ENCODE measurements at places on chromosomes 4 and X. TPM values are rescaled to one million over a fixed set of nuclear protein-coding genes. Genes with fewer than 3 reads are reported as not detected.

GRCh38 chrX:30241724-30242415 is at the start of gene MAGEB4:
Gene MAGEB4 (plus strand): TSS chrX:30242000. CDS start chrX:30242136, 136 bp downstream.
- no peak within 1 kb of the TSS for H3K27ac ChIP-seq
- H3K4me1 ChIP-seq: no peaks in the 10 kb centered on the region
- H3K4me3 ChIP-seq: no peak within 1 kb of the TSS

GRCh38 chr4:173411106-173411693 is 12.3 kb upstream of the SCRG1 start:
- H3K27ac ChIP-seq: no peak overlapping the region
- no peaks in the 10 kb centered on the region for H3K36me3 ChIP-seq
- H3K4me3 ChIP-seq: no peak overlapping the region
- H3K4me1 ChIP-seq: no peaks in the 10 kb centered on the region
- no peaks in the 10 kb centered on the region for H3K27me3 ChIP-seq
- no peak for DNase-seq

DNA sequence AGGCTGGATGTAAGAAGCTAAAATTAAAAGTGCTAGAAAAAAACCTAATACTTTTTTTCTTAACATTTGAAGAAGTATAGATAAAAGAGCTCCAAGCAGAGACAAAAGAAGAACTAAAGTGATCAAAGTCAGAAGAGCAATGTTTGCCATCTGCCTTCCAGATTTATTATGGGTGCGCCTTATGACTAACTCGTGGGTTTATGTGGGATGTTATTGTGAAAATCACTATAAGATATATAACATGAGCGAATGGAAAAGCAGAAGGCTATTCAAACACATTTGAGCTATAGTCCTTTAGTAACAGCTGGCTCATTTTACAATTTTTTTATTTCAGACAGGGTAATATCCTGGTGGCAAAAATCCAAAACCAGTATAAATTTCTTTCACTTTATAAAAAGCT is 1040.7 kb downstream of the RAPGEF2 start:
- no peaks in the 10 kb centered on the region for H3K4me1 ChIP-seq
- no peak for DNase-seq

DNA sequence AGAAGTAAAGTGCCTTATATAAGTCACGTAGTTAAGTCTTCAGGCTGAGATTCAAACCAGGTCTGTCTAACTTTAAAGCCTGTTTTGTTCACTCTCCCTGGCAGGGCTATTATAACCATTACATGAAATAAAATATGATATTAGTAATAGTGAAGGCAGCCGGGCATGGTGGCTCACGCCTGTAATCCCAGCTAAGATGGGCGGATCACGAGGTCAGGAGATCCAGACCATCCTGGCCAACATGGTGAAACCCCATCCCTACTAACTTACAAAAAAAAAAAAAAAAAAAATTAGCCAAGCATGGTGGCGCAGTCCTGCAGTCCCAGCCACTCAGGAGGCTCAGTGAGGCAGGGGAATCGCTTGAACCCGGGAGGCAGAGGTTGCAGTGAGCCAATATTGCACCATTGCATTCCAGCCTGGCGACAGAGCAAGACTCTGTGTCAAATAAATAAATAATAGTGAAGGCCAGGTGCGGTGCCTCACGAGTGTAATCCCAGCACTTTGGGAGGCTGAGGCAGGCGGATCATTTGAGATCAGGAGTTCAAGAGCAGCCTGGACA is 22.1 kb upstream of the SOWAHD start:
- no peak for DNase-seq
- H3K36me3 ChIP-seq: no peaks in the 10 kb centered on the region
- H3K4me3 ChIP-seq: no peak overlapping the region
- no peaks in the 10 kb centered on the region for H3K4me1 ChIP-seq

DNA sequence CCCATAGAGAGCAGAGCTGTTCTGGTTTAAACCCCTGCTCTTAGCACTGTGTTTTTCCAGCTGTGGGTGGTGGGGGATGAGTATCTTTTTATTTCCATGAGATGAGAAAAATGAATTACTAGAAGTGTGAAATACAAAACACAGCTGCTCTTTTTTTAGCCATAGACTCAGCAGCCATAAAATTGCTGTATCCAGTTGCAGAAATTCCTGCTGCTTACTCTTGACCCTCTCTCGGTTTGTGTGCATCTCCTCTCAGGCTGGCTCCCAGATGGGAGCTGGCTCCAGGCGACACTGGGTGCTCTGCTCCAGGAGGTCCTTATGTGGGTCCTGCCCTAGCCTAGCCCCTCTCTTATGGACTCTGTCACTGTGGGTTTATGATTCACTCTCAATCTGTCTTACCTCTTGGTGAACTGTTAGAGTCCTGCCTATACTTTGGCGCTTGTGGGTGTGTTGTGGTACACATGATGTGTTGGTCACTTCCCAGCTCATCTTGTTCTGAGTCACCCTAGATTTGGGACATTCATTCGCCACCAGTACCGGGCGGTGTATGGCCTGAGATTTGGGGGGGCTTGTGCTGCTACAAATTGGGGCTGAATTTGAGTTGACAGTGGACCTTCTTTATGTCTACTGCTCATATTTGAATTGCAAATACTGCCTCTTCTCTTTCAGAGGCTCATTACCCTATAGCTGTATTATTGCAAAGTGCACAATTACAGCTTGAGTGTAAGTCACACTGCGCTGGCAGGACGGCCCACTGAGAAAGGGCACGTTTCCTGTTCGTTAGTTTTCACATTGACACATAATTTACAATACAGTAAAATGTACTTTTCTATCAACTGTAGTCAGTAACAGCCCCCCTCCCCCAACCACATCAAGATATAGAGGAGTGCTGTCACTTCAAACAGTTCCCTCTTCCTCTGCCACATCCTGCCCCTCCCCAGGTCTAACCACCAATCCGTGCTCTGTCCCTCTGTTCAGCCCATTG is 46.9 kb upstream of the MSANTD1 start:
- DNase-seq: peak; percentile 13
- H3K4me3 ChIP-seq: no peak overlapping the region
- H3K27ac ChIP-seq: no peak overlapping the region
- peaks cover 18% of the 10 kb centered on the region for H3K36me3 ChIP-seq

- no peak overlapping the region for H3K4me3 ChIP-seq
- DNase-seq: no peak
- H3K36me3 ChIP-seq: no peaks in the 10 kb centered on the region
- H3K4me1 ChIP-seq: peaks cover 54% of the 10 kb centered on the region
Observed at GRCh38 chr4:139919521-139919920, 234.5 kb downstream of the MAML3 start.

GRCh38 chrX:67543818-67544217 is at the start of gene AR:
Gene AR (plus strand): TSS chrX:67544021. CDS start chrX:67545147, 1,126 bp downstream.
- no peaks in the 10 kb centered on the region for H3K4me1 ChIP-seq
- peak; percentile 74 for DNase-seq
- peak within 1 kb of the TSS; percentile 57 for H3K27ac ChIP-seq
- H3K36me3 ChIP-seq: no peaks in the 10 kb centered on the region

DNA sequence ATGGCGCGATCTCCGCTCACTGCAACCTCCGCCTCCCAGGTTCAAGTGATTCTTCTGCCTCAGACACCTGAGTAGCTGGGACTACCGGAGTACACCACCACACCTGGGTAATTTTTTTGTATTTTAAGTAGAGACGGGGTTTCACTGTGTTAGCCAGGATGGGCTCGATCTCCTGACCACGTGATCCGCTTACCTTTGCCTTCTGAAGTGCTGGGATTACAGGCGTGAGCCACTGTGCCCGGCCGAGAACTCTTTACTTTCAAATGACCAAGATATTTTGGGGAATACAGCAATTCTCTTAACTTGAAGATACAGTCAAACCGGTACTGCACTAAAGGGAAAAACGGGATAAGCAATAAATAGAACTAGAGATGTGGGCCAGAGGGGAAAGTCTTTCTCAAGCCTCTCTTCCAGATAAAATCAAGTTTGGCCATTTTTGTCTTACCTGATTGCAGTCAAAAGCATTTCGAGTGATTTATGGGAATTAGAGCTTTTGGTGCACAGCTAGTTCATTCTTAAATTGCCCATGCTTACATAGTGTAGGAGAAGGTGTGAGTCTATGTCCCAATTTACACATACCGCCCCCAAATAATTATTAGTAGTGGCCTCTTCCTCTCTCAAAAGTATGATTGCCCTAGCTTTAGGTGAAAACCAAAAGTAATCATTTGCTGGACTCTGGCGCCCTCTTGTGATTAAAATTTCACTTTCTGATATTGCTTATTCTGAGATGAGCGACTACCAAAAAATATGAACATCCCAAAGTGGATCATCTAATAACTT is 53.2 kb upstream of the ABCG2 start:
- H3K27me3 ChIP-seq: no peaks in the 10 kb centered on the region
- peak; percentile 23 for DNase-seq
- no peak overlapping the region for H3K27ac ChIP-seq
- no peaks in the 10 kb centered on the region for H3K36me3 ChIP-seq

GRCh38 chr4:106914223-106914622 is 121.9 kb downstream of the DKK2 start:
- H3K4me1 ChIP-seq: no peaks in the 10 kb centered on the region
- no peak overlapping the region for H3K27ac ChIP-seq
- H3K4me3 ChIP-seq: no peak overlapping the region
- H3K36me3 ChIP-seq: no peaks in the 10 kb centered on the region

- no peaks in the 10 kb centered on the region for H3K36me3 ChIP-seq
- H3K27me3 ChIP-seq: no peaks in the 10 kb centered on the region
- no peaks in the 10 kb centered on the region for H3K4me1 ChIP-seq
- peak; percentile 61 for DNase-seq
- no peak overlapping the region for H3K4me3 ChIP-seq
Observed at GRCh38 chrX:102345916-102346315, 93.9 kb downstream of the NXF2B start.

- H3K4me3 ChIP-seq: no peak overlapping the region
- DNase-seq: no peak
- H3K4me1 ChIP-seq: no peaks in the 10 kb centered on the region
- no peak overlapping the region for H3K27ac ChIP-seq
- peaks cover 15% of the 10 kb centered on the region for H3K36me3 ChIP-seq
Observed at GRCh38 chr4:5656415-5656814, 51.9 kb downstream of the EVC2 start.

DNA sequence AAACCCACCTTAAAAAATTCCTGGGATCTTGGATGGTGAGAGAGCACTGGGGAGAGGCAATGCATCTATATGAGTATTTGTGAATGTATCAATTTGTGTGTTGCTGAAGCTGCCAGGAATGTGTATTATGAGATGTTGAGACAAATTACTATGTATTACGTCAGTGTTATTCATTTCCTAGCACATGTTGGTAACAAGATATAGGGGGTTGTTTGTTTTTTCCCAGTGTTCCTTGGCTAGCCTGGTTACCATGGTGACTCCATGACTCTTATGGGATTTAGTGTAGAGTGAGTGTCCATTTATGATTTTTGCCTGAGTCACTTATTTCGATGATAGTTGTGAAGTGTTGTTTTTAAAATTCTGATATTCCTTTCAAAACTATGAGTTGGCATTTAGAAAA is 65.6 kb downstream of the RAB40A start:
- no peak for DNase-seq
- no peaks in the 10 kb centered on the region for H3K27me3 ChIP-seq
- H3K36me3 ChIP-seq: no peaks in the 10 kb centered on the region

- H3K27ac ChIP-seq: no peak overlapping the region
- peaks cover 9% of the 10 kb centered on the region for H3K27me3 ChIP-seq
- H3K36me3 ChIP-seq: no peaks in the 10 kb centered on the region
Observed at GRCh38 chr4:55636656-55636999, 530 bp upstream of the NMU start.

DNA sequence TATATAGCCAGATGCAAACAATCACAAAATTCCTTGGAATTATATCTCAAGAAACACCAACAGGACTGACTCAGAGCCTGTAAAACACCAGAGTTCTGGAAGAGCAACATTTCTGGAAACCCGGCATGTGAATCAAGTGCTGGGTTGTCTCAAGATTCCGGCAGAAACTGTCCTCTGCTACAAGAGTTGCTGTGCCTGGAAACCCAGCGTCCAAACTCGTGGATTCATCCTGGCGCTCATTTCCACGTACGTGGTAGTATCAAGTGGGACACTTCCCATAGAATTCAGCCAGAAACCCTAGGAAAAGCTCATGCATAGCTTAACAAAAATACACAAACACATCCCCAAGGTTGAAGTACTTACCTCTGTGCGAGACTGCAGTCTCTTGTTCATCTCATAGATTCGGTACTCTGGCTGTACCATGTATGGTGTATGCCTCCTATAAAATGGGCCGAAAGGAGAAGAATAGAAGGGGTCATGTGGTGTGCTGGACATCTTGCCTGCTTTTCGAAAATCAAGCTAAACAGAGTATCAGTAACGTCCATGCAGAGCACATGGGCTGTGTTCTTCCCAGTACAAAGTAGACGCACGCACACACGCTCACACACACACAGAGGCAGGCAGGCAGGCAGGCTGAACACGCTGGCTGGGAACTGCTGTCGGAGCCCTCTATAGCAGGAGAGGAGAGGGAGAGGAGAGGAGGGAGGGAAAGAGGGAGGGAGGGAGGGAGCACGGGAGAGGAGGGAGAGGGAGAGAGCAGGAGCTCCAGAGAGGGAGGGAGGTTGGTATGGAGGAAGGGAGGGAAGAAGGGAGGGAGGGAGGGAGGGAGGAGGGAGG is at the start of gene LDB2:
Gene LDB2 (minus strand): TSS at position 655 of the 837 bp plus-strand sequence.
- peaks cover 10% of the 10 kb centered on the region for H3K4me1 ChIP-seq
- peak within 1 kb of the TSS; percentile 28 for H3K4me3 ChIP-seq
- H3K27ac ChIP-seq: peak within 1 kb of the TSS; percentile 40

GRCh38 chrX:133335027-133335426 is 80.3 kb downstream of the GPC4 start:
- no peak overlapping the region for H3K27ac ChIP-seq
- H3K4me3 ChIP-seq: no peak overlapping the region
- no peaks in the 10 kb centered on the region for H3K27me3 ChIP-seq
- H3K4me1 ChIP-seq: no peaks in the 10 kb centered on the region

DNA sequence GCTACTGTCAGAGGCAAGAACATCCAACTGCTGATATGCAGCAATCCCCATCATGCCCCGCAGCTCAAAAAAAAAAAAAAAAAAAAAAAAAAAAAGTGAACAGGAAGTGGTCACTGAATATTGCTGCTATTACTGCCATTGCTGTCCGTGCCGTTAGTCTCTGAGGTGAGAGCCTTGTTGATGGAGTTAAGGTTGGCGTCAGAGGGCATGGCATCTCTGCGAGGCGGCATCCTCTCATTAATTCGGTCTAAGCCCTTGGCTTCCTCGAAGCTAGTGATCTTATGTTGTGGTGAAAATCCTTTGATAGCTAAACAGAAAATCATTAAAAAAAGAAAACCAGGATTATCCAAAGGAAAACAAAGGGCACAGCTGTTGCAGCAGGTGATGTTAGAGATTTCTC is 321.6 kb downstream of the PPP3CA start:
- H3K4me1 ChIP-seq: no peaks in the 10 kb centered on the region
- H3K27ac ChIP-seq: no peak overlapping the region
- no peaks in the 10 kb centered on the region for H3K27me3 ChIP-seq
- no peak overlapping the region for H3K4me3 ChIP-seq

- no peaks in the 10 kb centered on the region for H3K36me3 ChIP-seq
- no peaks in the 10 kb centered on the region for H3K4me1 ChIP-seq
- H3K4me3 ChIP-seq: no peak overlapping the region
- H3K27ac ChIP-seq: no peak overlapping the region
- no peaks in the 10 kb centered on the region for H3K27me3 ChIP-seq
- DNase-seq: no peak
Observed at GRCh38 chr4:111781611-111782010, 363.6 kb upstream of the FAM241A start.

Gene SMIM20
- 39.1 TPM for total RNA-seq

Gene CXCL1
- total RNA-seq: not detected

Gene GC
- not detected for total RNA-seq

Gene CTAG2
- not detected for total RNA-seq

Gene TSPAN6
- total RNA-seq: 45.9 TPM

Gene NXF2
- total RNA-seq: not detected

Gene ACE2
- 3.5 TPM for total RNA-seq

Gene TMPRSS11D
- not detected for total RNA-seq
